ENCODE measurements at places on chromosomes 6 and 20.

DNA sequence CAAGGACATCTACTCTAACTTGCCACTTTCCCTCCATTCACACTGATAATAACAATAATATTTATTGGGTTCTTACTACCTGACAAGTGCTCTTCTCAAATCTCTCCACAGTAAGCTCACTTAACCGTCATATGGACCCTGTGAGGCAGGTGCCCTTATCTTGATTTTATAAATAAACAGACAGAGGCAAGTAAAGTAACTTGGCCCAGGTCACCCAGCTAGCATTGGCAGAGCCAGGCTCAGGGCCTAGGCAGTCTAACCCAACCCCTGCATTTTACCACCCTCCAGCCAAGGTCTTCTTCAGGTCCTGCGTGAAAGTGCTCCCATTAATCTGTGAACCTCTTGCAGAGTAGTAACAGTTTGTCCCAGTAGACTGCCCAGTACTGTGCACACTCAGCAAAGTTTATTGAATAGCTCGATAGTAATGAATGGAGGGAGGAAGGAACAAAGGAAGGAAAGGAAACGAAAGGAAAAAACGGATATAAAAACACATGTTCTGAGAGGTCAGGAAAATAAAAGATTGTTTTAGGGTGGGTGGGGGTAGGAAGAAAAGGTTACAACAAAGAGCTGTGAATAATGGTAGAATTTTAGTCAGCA, 17.0 kb upstream of the STX11 start:
- DNase-seq: no peak

DNA sequence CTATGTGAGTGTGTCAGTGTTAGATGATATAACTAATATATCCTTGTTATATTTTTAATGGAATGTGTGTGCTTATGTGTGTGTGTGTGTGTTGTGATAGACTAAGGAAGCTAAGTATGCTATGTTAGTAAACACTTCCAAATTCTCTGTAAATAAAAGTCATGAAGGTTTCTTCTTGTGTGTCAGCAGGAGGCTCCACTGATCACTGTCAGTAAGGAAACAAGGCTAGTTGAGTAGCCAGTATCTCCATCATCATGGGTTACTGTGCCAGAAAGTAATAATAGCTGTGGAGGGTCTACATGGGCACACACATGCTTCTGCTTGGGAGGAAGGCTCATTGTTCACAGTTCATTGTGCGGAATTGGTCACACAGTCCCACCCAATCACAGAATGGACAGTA, 302.8 kb upstream of the RNF217 start:
- no peak for DNase-seq

- no peak for DNase-seq
These were observed 127.8 kb downstream of the KIF16B start for GRCh38 chr20:16445482-16445881.

GRCh38 chr6:128335963-128336362, 184.4 kb downstream of the PTPRK start:
- no peak for DNase-seq

GRCh38 chr6:6230286-6230685, 90.2 kb downstream of the F13A1 start:
- no peak for DNase-seq

DNA sequence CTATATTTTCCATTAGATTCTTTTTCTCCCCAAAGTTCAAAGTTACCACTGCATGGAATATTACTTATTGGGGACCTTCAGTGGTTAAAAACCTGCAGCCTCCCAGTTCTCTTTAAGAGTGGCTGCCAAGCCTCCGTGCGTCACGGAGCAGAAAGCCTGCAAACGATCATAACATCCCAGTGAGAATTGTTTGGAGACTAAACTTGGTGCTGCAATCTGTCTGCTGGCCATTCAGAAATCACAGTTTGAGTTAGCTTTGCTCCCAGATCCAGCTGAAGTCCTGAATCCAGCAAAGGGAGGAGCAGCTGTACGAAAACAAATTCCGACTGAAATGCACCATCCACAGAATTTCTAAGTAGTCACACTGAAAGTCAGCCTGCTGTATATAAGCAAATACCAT, 213.5 kb upstream of the PDE10A start:
- DNase-seq: peak; percentile 89

- no peak for DNase-seq
These were observed 203.0 kb upstream of the TBX18 start for GRCh38 chr6:84967389-84967788.
